ENCODE measurements at places on chromosomes 7 and 10.

- H3K4me3 ChIP-seq = no peak overlapping the region
- peaks cover 12% of the 10 kb centered on the region for H3K4me1 ChIP-seq
- H3K36me3 ChIP-seq = no peaks in the 10 kb centered on the region
- H3K27me3 ChIP-seq = no peaks in the 10 kb centered on the region
Measured at GRCh38 chr7:43921423-43921822, 4.8 kb upstream of the UBE2D4 start.

DNA sequence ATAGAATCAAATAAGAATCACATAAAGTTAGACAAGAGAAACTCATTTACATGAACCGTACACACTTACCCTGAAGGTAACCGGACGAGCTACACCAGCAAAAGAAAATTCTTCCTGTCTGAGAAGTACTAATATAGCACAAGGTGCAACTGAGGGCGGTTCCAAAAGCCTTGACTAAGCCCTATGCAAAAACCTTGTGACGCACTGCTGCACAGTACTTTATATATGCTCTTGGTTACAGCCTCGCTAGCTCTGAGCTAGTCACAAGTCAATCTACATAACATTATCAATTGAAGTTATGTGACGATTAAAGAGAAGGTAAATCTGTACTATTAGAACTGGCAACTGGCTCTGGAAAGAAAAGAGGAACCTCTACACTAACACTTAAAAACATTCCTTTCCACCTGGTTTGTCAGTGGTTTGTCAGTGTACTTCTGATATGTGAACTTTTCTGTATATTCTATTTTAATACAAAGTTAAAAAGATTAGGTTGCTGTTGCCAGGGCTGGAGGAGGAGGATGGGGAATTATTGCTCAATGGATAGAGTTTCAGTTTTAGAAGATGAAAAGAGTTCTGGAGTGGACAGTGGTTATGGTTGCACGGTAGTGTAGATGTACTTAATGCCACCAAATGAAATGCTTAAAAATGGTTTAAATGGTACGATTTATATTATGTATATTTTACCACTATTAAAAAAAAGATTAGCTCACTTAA is 21.6 kb downstream of the NT5C3A start:
- DNase-seq = peak; percentile 49
- H3K4me1 ChIP-seq = peaks cover 9% of the 10 kb centered on the region
- H3K4me3 ChIP-seq = no peak overlapping the region
- H3K36me3 ChIP-seq = no peaks in the 10 kb centered on the region
- peak overlapping the region; percentile 63 for H3K27ac ChIP-seq

- H3K4me1 ChIP-seq = no peaks in the 10 kb centered on the region
- H3K36me3 ChIP-seq = no peaks in the 10 kb centered on the region
- H3K4me3 ChIP-seq = no peak overlapping the region
- DNase-seq = no peak
- H3K27me3 ChIP-seq = no peaks in the 10 kb centered on the region
- no peak overlapping the region for H3K27ac ChIP-seq
Measured at GRCh38 chr10:12890958-12891357, 110.6 kb downstream of the CCDC3 start.

DNA sequence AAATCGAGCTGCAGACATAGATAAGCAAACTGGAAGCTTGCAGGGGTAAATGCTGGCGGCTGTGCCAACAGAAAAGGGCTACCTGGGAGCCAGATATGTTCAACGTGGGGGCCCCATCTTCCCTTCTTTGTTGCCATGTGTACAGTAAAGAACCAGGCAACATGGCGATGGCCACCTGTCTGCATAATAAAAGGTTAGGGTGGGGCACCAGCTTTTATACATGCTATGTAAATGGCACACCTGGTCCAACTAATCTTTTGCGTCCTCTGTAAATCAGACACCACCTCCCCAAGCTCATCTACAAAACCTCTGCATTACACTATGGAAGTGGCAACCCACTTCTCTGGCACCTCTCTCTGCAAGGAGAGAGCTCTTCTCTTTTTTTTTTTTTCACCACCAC is 13.9 kb downstream of the BUD31 start:
- peak; percentile 4 for DNase-seq
- H3K27me3 ChIP-seq = no peaks in the 10 kb centered on the region
- H3K36me3 ChIP-seq = peaks cover 83% of the 10 kb centered on the region
- H3K27ac ChIP-seq = no peak overlapping the region
- H3K4me1 ChIP-seq = no peaks in the 10 kb centered on the region

DNA sequence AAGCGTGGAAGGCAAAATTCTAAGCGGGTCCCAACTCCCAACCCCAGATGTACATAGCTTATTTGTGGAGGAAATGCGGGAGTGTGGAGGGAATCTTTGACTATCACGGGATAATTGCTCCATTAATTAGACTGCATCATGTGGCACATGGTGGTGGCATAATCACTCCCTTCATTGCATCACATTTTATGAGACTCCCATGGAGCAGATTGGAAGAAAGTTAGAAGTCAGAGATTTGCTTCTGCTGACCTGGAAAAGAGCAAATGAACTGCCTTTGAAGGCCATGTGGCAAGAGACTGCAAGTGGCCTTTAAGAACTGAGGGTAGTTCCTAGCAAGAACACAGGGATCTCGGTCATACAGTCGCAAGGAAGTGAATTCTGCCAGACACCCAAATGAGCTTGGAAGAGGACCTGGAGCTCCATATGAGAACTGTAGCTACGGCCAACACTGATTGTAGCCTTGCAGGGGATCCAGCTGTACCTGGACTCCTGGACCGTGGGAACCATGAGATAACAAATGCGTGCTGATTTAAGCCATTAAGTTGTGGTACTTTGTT is 37.1 kb upstream of the ITGB1 start:
- no peaks in the 10 kb centered on the region for H3K36me3 ChIP-seq
- no peaks in the 10 kb centered on the region for H3K4me1 ChIP-seq
- no peak for DNase-seq
- H3K4me3 ChIP-seq = no peak overlapping the region

- H3K36me3 ChIP-seq = no peaks in the 10 kb centered on the region
- H3K27me3 ChIP-seq = no peaks in the 10 kb centered on the region
- no peak overlapping the region for H3K4me3 ChIP-seq
- peaks cover 25% of the 10 kb centered on the region for H3K4me1 ChIP-seq
Measured at GRCh38 chr7:5634107-5634950, 147.1 kb downstream of the RNF216 start.

DNA sequence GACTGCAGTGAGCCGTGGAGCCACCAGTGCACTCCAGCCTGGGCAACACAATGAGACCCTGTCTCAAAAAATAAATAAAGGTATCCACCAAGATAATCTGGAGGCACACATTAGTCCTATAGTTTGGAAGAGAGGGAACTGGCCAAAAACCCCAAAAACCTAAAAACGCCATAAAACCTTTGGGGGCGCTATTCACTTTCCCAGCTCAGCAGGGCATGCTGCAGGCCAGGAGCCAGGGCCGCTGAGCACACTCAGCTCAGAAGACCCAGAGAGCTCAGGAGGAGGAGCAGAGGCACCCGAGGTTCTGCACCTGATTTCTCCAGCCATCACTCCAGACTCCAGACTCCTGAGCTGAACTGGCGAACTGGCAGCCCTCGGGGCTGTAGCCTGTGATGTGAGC is 167.2 kb upstream of the IMMP2L start:
- H3K27me3 ChIP-seq = no peaks in the 10 kb centered on the region
- no peak for DNase-seq
- no peak overlapping the region for H3K4me3 ChIP-seq
- H3K4me1 ChIP-seq = no peaks in the 10 kb centered on the region

DNA sequence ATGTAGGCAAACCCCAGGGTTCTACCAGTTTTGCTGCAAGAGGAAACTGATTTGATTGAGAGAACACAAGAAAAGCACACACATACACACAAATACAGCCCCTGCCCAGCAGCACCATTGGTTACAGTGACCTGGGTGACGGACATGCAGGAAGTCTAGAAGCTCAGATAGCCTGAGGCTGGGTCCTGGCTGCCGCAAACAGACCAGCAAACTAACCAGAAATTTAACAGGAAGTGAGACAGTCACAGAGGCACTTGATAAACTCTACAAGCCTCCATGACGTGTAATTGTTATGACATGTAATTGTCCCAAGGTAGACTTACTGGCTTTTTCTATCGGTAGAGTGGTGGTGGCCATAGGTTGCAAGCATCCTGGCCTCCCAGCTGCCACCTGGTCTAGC is 58.9 kb downstream of the PRKAR2B start:
- H3K4me1 ChIP-seq = no peaks in the 10 kb centered on the region
- H3K4me3 ChIP-seq = no peak overlapping the region
- H3K27ac ChIP-seq = no peak overlapping the region

GRCh38 chr10:123479640-123480039 is 186.5 kb upstream of the GPR26 start:
- DNase-seq = no peak
- no peak overlapping the region for H3K27ac ChIP-seq
- H3K4me3 ChIP-seq = no peak overlapping the region
- peaks cover 12% of the 10 kb centered on the region for H3K27me3 ChIP-seq

DNA sequence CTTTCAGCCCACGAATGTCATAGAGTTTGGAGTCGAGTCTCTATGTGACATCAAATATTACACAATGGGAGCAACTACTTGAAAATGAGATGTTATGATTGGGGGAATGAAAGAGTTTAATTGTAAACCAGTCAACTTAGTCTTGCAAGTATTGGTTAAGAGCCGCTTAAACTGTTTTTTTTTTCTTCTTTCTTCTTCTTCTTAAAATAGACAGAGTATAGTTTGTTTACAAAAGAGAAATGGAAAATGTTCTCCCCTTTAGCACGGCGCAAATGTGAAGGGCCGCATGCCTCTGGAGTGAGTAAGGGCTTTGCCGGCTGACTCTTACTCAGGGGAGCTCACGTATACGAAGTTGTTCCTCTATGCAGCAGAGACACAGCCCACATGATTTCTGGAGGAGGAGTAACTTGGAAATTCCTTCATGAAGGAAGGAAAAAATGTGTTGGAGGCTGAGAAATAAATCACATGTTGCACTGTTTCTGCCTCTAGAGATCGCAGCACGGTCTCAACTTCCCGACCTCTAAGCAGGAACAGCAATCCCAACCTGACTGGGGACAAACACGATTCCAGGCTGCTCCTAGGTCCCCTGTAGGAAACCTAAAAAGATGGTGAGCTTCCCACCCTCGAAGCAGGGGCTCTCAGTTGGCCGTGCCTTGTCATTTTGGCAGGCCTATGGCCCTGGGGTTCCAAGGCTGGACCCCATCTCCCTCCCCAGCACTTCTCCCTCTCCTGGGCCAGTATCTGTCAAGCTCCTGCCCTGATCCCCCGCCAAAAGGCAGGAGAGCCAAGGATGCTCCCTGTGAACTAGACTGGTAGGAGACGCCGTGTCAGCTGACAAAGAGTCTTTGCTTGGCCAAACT is 44.8 kb downstream of the MYOF start:
- peaks cover 46% of the 10 kb centered on the region for H3K4me1 ChIP-seq
- no peaks in the 10 kb centered on the region for H3K27me3 ChIP-seq
- no peaks in the 10 kb centered on the region for H3K36me3 ChIP-seq
- H3K27ac ChIP-seq = peak overlapping the region; percentile 89
- no peak overlapping the region for H3K4me3 ChIP-seq
- DNase-seq = peak; percentile 79

DNA sequence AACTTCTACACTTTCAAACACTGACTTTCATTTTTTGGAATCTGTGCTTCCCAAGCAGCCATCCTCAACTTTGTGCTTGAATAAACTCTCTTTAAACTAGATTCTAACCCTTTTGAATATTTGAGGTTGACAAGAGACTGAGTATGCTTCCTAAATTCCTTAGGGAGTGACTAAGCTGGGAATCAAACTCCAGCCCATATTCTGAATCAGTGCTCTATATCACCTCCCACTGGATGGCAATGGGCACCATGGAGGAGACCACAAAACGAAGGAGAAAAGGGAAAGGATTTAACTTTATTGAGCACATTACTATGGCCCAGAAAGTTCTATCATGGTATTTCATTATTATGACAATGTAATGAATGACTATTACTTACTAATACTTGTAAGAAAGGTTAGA is 17.2 kb upstream of the SLC26A4 start:
- no peak for DNase-seq
- H3K4me3 ChIP-seq = no peak overlapping the region
- H3K27me3 ChIP-seq = no peaks in the 10 kb centered on the region
- no peak overlapping the region for H3K27ac ChIP-seq
- peaks cover 13% of the 10 kb centered on the region for H3K4me1 ChIP-seq

DNA sequence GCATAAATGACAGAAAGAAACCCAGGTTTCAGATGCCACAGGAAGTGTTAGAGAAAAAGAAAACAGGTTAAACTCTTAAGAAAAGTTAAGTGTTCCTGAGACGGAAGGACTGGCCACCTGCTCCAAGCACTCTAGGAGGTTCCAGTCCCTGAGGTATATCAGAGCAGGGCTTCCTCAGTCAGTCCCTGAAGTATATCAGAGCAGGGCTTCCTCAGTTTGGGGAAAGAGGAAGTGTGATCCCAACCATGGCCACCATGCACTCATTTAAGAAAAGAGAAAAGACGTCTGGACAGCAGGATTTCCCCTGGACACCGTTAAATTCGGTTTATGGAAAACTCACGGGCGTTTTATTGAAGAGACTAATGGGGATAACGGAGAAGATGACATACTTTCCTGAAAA is 133.4 kb upstream of the PFKP start:
- H3K4me3 ChIP-seq = no peak overlapping the region
- H3K27ac ChIP-seq = no peak overlapping the region
- H3K36me3 ChIP-seq = no peaks in the 10 kb centered on the region
- DNase-seq = no peak
- no peaks in the 10 kb centered on the region for H3K4me1 ChIP-seq

DNA sequence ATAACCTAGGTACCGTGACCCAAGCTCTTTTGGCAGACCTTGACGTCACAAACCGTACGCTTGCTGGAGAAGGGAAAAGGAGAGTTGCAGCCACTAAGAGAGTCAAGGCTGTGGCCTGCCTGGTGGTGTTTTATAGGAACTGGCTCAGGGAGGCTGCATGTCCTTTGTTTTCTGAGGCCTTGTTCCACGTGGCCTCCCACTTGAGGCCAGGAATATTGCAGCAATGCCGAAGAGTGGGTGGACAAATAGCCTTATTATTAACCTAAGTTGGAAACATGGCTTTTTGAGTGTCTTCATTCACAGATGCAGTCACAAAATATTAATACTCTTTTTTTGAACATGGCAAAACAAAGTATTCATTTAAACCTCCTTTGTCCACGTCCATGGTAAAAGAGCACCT is 178.0 kb downstream of the CELF2 start:
- peak overlapping the region; percentile 25 for H3K27ac ChIP-seq
- H3K27me3 ChIP-seq = no peaks in the 10 kb centered on the region
- no peak for DNase-seq
- no peaks in the 10 kb centered on the region for H3K36me3 ChIP-seq

DNA sequence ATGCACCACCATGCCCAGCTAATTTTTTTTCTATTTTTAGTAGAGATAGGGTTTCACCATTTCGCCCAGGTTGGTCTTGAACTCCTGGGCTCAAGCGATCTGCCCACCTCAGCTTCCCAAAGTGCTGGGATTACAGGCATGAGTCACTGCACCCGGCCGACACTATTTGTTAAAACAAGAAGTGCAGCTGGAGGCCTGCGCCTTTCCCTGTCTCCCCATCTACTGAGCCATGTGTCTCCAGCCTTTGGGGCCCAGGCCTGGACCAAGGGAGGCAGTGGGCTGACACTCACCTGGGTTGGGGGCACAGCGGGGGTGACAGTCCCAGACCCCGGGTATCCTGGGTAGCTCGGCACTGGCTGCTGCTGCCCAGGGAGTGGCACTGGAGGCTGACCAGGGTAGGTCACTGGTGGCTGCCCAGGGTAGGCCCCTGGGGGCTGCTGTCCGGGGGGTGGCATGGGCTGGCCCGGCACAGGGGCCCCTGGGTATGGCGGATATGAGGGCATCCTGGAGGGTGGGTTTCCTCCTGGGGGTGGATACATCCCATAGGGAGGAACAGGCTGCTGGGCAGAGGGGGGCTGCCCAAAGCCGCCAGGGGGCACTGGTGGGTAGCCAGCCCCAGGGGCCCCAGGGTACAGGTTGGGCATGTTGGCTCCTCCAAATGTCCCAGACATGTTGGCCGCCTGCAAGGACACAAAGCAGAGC is 36.3 kb downstream of the PLAC9 start:
- no peak for DNase-seq
- no peak overlapping the region for H3K4me3 ChIP-seq
- H3K27ac ChIP-seq = no peak overlapping the region
- peaks cover 17% of the 10 kb centered on the region for H3K4me1 ChIP-seq
- peaks cover 90% of the 10 kb centered on the region for H3K36me3 ChIP-seq
- H3K27me3 ChIP-seq = no peaks in the 10 kb centered on the region
